Cardiac septum (tissue), 1 donor: ENCODE measurements at places on chromosomes 4 and X. TPM values are rescaled to one million over a fixed set of nuclear protein-coding genes. Genes with fewer than 3 reads are reported as not detected.

DNA sequence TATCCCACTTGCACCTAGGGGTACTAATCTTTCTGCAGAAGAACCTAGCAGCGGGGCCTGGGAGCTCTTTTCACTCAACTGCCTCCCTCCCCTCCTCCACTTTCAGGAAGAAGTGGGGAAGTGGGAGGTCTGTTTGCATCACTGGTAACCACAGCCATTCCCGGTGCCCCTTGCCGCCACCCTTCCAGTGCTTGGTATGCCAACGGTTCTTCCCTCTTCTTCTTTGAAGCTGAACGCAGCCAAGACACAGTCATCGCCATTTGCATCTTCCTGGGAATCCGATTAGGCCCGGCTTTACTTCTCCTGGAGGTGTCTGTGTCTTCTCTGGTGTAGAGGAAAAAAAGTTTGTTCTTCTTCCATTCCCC, 47.2 kb upstream of the RBPJ start:
- DNase-seq, result peak; percentile 86

GRCh38 chr4:41514766-41515481, 23.0 kb upstream of the LIMCH1 start:
- DNase-seq, result no peak

DNA sequence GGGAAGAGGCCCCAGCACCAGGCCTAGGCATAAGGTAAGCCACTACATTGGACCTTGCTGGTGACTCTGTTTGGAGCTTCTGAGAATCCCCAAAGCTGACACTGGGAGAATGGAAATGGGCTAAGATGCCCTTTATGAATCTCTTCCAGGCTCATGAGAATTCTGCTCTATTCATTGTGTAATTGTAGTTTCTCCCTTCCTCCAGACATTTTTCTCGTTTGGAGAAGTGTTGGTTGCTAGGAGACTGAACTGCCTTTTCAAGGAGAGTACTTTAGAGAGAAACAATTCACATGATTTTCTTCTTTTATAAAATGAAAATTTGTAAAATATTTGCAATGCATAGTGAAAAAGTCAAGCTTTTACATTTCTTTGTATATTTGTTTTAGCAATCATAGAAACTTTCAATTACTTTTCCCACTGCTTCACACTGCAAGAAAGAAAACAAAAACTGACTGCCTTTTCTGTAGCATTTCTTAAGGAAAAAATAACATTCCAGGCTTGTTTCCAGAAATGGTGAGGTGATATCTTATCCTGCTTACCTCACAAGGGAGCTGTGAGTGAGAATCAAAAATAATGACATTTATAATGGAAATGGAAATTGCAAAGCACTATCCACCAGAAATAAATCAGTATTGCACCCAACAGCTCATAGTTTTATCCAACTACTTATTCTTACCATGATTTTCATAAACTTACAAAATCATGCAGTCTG, 24.9 kb upstream of the DCHS2 start:
- DNase-seq, result no peak

GRCh38 chrX:26915064-26915463, 548.1 kb downstream of the PPP4R3C start:
- no peak for DNase-seq

DNA sequence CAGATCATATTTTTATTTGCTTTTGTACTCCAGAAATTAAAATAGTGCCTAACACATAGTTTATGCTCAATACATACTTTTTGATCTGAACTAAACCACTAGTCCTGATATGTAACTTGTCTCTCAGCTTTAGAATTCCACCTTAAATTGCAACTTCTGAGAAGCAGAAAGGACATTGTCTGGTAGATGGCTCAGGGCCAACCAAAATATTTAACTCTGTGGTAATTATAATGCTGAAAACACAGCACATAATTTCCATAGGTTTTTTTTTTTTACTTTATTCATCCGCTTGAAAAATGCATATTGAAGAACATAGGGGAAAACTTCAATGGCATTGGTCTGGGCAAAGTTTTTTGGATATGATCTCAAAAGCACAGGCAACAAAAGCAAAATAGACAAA, 59.3 kb downstream of the AREG start:
- no peak for DNase-seq

DNA sequence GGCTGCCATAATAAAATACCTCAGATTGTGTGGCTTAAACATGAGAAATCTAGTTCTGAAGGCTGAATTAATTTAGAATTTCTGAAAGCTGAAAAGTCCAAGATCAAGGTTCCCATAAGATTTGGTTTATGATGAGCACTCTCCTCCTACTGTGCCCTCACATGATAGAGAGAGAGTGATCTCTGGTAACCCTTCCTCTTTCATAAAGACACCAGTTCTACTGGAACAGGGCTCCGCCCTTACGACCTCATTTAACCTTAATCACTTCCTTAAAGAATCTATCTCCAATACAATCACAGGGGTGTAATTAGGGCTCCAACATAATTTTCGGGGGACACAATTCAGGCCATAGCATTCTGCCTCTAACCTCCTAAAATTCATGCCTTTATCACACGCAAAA, 194.0 kb upstream of the MAB21L2 start:
- no peak for DNase-seq

GRCh38 chr4:123443401-123444289, 47.0 kb downstream of the SPRY1 start:
- no peak for DNase-seq

DNA sequence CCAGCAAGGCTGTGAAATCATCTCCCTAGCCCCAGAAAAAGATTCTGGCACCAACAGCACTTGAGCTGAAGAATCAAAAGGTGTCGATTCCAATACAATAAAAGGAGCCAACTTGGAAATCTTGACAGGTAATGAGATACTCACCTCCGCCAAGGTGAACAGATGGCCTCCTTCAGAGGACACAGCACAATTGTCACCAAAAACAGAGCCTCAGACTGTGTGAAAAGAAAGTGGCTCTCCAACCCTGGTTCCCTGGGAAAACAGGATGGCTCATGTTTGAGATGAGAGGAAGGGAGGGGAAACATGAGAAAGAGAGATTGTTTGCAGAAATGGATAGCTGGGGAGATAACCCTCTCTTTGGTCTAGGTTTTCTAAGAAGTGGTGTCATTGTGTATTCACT, 168.9 kb downstream of the HS3ST1 start:
- DNase-seq, result no peak

- no peak for DNase-seq
Measured at GRCh38 chr4:7816771-7817170, 122.9 kb downstream of the AFAP1 start.

- DNase-seq, result no peak
Measured at GRCh38 chr4:93747220-93747619, 81.3 kb upstream of the ATOH1 start.

GRCh38 chrX:137164329-137164728, 130.5 kb upstream of the GPR101 start:
- DNase-seq, result no peak

DNA sequence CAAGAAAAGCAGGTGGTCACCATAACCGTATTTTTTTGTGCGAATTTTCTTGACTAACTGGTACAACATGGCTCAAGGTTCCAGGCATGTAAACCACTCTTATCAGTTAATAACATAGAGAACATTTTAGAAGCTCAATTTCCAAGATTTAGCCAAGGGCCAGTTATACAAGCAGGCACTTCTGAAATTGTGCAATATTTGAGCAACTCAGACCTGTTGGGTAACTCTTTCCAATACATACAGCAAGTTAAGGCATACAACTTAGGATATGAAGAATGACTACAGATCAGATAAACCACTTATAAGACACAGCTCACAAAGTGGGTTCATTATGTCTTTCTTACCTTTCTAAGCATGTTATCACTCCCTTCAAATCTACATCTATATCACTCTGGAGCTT, 43.9 kb downstream of the ZNF280C start:
- DNase-seq, result no peak

GRCh38 chr4:149794352-149794751, 21.3 kb downstream of the IQCM start:
- DNase-seq, result no peak

DNA sequence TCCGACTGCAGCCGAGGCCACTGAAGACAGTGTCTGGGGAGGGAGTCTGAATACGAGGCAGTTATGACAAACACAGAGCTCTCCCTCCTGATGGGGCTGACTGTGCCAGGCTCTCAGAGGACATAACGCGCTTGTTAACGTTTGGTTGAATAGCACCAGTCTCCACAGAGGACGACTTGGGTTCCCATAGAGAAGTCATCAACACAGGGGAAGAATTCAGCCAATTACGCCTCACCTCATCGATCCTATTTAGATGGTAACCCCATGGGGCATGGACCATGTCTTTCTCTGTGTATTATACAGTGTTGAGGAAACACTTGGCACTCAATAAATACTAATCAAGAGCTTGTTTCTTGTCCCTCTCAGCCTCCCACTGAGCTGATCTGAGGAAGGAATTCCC, 642.6 kb upstream of the LCORL start:
- DNase-seq, result no peak

- no peak for DNase-seq
Measured at GRCh38 chr4:148055844-148056243, 324.0 kb downstream of the ARHGAP10 start.

- DNase-seq, result no peak
Measured at GRCh38 chr4:169099771-169100180, 89.7 kb upstream of the CBR4 start.

DNA sequence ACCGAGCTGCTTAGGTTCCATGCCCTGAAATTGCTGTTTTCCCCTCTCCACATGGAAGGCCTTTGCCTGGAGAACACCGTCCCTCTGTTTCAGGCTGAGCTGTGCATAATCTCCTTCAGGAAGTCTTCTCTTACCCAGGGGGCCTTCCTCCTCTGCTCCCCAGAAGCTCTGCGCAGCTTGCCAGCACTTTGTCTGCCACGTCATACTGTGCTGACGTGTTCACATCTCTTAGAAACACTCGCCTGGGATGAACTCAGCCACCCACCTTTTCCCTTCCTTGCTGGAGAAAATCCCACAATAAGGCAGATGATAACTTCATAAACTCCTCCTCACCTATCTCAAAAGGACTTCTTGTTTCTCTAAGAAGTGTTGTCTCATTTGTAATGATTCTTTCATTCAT, 110.7 kb downstream of the ARHGAP10 start:
- no peak for DNase-seq

GRCh38 chr4:170027181-170027829, 1.1 kb upstream of the MFAP3L start:
- DNase-seq, result peak; percentile 95

DNA sequence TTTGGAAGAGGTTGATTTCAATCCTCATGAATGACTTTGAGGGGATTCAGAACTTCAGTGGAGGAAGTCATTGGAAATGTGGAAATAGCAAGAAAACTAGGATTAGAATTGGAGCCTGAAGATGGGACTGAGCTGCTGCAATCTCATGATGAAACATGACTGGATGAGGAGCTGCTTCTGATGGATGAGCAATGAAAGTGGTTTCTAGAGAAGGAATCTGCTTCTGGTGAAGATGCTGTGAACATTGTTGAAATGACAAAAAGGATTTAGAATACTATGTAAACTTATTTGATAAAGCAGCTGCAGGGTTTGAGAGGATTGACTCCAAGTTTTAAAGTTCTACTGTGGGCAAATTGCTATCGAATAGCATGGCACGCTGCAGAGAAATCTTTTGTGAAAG, 27.1 kb downstream of the EVC start:
- DNase-seq, result no peak

DNA sequence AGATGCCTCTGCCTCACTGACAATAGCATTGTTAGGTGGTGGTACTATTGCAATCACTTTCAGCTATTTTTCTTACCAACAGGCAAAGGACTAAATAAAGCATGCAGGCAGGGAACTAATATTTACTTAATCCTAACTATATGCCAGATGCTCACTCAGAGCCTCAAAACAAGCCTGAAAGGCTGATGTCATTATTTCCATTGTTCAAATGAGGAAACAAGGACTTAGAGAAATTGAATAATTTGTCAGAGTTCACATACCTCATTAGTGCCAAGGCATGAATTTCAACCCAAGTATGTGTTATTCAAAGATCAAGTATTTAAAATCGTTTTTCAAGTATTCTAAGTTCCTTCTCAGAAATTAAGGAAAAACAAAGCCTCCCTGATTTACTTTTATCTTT, 374.9 kb upstream of the TECRL start:
- no peak for DNase-seq

- no peak for DNase-seq
Measured at GRCh38 chr4:160611181-160611580, 1508.3 kb downstream of the RAPGEF2 start.

DNA sequence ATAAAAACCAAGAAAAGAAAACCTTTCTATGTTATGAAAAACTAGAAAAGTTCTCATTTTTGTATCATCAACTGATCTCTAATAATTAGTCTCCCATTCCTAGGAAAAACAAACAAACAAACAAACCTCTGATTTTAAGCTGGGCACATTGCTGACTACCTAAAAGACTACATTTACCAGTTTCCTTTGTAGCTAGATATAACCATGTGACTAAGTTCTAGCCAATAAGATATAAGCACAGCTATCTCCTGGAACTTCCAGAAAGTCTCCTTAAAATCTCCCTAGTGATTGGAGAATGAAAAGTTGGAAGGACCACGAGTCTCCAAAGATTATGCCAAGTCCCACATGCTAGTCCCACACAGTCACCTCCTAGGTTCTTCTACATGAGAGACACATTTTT, 108.9 kb downstream of the NR3C2 start:
- DNase-seq, result no peak

- DNase-seq, result no peak
Measured at GRCh38 chr4:135192751-135193535, 991.4 kb upstream of the PABPC4L start.

DNA sequence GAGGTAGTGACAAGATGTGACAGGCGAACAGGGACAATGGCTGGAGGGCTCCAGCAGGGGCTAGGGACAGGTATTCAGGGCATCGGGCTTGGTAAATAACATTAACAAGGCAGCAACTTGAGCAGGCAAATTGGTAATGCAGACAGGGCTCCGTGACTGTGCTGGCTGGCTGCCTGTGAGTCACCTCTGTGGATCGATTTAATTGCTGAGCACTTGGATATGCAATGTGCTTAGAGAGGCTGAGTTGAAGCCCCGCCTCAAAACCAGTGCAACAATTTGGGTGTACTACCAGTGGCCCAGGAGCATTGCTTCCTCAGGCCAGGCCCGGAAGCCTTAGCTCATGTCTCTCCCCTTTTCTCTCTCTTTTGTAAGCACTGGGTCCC, 19.5 kb downstream of the CNGA2 start:
- DNase-seq, result no peak

FAM9C gene
- not detected for total RNA-seq

MBNL3 gene
- total RNA-seq, result 10.0 TPM

CXCL13 gene
- not detected for total RNA-seq

NAP1L5 gene
- total RNA-seq, result 7.0 TPM

GRPR gene
- 0.32 TPM for total RNA-seq

TCEAL2 gene
- total RNA-seq, result 1.3 TPM

DGKK gene
- total RNA-seq, result not detected

CT45A1 gene
- not detected for total RNA-seq

ADH7 gene
- total RNA-seq, result not detected

IL2RG gene
- total RNA-seq, result 2.3 TPM
